ENCODE measurements at places on chromosomes 6 and 20.

DNA sequence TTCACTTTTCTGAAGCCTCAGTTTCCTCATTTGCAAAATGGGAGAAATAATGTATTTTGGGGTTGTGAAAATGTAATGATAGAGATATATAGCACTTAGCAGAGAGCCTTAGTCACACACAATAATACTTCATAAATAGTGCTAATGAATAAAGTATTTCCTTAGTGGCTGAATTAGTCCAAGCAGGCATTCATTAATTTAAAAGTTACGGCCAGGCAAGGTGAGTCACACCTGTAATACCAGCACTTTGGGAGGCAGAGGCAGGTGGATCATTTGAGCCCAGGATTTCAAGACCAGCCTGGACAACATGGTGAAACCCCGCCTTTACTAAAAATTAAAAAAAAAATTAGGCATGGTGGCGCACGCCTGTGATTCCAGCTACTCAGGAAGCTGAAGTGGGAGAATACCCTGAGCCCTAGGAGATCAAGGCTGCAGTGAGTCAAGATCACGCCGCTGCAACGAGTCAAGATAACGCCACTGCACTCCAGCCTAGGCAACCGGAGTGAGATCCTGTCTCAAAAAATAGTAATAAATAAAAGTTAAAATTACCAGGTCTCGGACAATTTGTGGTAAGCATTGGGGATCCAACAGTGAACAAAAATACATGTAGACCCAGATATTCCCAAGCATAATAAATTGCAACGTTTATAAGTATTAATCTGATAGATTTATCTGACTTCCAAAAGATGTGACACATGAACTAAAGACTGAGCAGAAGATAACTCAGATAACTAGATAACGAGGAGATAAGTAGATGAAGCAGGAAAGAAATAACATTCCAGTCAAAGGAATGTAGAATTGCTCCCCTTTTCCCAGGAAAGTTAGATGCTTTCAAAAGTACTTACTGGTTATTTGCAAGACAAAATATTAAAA is 2.1 kb upstream of the IBTK start:
- no peak for DNase-seq

GRCh38 chr6:23537828-23538227 is 588.2 kb upstream of the NRSN1 start:
- no peak for DNase-seq

DNA sequence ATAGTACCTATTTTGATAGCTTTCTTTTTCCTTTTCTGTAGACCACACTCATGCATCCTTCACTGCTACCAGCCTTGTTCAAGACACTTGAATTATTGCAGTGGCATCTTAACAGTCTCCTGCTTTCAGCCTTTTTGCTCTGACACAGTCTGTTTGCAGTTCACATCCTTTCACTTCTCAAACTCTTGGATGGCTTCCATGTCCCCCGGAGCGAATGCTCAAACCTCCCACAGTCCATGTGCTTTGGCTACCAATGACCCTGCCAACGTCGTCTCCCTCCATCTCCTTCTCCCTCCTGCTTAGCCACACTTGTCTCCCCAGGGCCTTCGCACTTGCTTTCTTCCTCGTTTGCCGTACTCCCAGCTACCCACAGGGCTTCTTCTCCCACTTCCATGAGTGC is 270.0 kb upstream of the ZFP64 start:
- no peak for DNase-seq

- DNase-seq, result no peak
Measured at GRCh38 chr6:6317825-6318733, 2.4 kb downstream of the F13A1 start.

DNA sequence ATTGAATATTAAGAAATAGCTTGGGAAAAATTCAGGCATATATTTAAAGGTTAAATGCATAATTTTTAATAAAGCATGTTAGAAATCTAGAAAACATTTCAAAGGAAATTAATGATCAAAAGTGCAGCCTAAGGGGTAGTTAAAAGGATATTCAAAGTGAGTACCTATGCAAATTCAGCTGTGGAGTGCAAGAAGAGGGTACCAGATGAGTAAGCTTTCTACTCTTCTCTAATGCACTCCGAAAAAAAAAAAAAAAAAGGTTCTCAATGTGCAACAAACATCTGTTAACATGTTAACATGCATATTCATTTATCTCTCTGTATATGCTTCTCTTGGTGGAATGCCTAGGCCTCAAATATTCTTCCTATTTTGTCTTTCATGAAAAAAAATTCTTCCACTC is 32.0 kb upstream of the KATNA1 start:
- no peak for DNase-seq

DNA sequence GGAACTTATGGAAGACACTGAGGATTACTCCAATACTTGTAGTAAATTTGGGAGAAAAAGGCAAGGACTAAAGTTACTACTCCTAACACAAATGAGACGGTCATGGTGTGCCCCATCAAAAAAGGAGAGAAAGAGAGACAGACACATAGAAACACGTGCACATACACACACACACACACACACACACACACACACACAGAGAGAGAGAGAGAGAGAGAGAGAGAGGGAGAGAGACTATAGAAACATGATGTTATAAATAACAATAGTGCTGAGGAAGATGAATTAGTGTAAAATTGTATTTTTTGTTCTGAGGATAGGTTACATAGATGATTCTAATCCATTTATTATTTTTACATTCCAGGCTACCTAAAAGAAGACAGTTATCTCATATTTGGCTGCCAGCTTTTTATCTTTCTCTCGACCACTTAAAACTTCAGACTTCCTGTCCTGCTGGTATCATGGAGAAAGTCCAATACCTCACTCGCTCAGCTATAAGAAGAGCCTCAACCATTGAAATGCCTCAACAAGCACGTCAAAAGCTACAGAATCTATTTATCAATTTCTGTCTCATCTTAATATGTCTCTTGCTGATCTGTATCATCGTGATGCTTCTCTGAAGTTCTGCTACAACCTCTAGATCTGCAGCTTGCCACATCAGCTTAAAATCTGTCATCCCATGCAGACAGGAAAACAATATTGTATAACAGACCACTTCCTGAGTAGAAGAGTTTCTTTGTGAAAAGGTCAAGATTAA is 10.5 kb downstream of the PLN start:
- DNase-seq, result peak; percentile 70

GRCh38 chr6:22343864-22344263 is 47.0 kb upstream of the PRL start:
- no peak for DNase-seq

DNA sequence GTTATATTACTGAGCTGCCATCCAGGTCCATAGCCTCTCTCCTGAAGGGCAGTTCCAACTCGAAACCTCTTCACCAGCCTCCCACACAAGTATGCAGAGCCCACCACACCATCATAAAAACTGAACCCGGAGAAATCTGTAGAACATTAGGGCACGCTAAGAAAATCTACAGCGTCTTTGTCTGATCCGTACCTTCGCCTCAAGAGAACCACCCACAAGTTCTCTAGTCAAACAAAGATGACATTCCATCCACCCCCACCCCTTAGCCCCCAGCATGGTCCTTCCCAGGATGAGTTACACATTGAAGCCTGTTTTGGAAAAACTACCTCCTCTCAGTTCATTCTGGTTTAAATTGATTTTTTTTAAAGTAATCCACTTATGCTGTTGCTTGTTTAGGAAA is 219.7 kb downstream of the ZMYND8 start:
- DNase-seq, result no peak

DNA sequence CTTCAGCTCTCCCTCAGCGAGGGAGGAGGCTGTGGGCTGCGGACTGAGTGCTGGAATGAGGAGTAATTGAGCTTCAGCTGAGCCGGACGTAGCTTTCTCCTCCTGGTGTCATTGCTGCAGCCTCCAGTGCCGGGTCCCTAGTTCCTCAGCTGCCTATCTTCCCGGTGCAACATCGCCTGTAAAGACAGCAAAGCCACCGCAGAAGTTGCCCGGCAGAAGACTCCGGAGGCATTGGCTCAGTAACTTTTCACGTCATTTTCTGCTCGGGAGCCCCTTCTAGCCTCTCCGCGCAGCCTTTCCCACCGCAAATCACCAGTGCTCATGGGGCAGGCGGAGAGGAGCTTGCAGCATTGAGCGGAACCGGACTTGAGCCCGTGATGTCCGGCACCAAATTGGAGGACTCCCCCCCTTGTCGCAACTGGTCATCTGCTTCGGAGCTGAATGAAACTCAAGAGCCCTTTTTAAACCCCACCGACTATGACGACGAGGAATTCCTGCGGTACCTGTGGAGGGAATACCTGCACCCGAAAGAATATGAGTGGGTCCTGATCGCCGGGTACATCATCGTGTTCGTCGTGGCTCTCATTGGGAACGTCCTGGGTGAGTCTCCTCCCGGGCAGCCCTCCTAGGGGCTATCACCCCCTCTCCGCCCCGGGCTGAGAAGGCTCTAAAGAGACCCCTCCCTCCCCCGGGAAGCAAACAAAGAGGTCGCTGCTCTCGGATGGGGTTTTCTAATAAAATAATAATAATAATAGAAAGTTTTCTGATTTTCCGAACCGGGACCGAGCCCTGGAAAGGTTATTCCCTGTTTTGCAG is at the start of gene HCRTR2:
TSS of gene HCRTR2 (plus strand) at position 305 of the 816 bp plus-strand sequence. CDS start at position 378, 73 bp downstream.
- no peak for DNase-seq

DNA sequence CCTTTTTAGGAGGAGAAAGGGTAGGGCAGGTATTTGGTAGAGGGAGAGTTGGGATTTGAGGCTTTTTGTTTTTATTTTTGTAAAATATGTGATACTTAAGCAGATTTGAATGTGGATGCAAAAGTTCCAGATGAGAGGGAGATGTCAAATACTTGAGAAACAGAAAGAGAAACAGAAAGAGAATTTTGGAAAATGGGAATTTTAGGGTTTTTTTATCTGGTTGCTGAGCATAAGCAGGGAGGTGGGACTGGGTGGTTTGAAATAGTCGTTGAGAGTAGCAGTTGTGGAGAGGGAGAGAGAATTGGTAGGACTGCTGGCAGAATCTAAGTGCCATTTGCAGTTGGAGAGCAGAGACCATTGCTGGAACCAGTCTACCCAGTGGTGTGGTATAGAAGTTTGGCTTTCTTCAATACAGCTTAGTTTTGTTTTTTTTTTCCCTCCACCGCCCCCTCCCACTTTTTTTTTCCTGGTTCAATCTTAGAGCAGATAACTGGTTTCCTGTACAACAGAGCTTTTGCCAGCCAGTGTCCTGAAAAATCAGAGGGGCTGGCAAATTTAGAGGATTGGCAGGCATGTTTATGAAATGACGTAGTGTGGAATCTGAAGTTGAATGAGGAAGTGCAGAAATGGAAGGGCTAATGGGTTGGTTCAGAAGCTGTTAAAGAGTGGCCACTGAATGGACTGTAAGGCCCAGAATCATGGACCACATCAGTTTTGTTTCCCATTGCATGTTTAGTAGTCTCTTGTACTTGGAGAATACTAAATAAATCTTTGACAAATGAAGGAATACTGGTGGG is 68.7 kb downstream of the ATRN start:
- no peak for DNase-seq

DNA sequence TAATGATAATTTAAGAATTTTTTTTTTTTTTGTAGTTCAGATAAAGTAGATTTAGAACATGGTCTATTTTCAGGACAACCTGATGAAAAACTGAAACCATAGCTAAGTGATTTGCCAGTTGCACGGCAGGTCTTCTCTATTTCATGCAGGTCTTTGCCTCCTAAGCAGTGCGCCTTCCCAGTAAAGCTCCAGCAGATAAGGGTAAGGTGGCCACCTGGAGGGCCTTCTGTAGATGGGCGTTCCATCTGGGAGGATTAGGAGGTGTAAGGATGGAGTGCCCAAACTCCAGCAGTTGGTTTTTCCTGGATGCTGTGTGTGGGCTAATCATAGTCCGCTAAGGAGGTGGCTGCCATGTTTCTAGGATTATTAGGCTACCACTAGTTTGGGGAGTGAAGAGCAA is 107.1 kb downstream of the ARID1B start:
- no peak for DNase-seq

DNA sequence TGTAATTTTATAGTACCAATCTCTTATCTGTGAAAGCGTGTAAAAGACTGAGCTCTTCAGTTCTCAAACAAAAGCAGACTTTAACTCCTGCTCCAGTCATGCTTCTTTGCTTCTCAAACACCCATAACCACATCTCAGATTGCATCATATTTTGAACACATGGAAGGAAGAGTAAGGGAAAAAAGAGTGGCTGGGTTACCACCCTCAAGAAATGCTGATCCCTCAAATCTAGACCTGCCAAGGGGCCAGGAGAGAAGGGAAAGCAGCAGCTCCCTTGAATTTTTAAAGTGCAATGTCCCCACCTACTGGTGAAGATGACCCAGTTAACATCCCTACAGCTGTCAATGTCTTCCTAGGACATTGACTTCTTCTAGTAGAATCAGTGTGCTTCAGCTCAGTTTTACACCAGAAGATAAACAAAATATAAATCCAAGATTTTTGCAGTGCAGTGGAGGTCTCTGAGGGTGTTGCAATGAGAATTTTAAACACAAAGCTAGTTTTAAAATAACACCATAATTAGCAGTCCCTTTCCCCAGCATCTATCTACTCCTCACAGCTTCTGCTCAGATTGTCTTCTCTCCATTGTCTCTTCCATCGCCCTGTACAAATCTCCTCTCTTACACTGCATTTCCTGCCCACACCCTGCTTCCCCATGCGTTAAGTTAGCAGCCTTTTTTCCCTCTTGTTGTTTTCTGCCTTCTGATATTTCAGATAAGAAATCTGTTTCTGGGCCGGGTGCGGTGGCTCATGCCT is 22.6 kb upstream of the HLA-DQB2 start:
- DNase-seq, result peak; percentile 51

DNA sequence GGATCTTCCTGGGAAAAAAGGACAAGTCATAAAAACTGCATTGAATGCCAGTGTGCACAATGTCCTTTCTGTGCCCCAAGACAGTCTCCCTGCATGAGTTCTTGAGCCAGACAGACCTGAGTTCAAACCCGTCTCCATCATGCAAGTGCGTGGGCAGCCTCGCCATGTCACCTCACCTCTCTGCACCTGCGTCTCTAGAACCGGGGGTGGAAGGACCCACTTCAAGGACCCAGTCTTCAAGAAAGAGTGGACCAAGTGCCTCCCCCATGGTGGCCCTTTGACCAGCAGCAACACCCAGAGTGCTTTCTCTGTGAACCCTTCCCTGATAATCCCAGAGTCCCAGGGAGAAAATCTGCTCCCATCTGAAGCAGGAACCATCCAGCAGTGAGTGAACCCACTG is 23.5 kb upstream of the ANGPT4 start:
- DNase-seq, result no peak

GRCh38 chr20:22687676-22688349 is 103.4 kb upstream of the FOXA2 start:
- DNase-seq, result no peak

DNA sequence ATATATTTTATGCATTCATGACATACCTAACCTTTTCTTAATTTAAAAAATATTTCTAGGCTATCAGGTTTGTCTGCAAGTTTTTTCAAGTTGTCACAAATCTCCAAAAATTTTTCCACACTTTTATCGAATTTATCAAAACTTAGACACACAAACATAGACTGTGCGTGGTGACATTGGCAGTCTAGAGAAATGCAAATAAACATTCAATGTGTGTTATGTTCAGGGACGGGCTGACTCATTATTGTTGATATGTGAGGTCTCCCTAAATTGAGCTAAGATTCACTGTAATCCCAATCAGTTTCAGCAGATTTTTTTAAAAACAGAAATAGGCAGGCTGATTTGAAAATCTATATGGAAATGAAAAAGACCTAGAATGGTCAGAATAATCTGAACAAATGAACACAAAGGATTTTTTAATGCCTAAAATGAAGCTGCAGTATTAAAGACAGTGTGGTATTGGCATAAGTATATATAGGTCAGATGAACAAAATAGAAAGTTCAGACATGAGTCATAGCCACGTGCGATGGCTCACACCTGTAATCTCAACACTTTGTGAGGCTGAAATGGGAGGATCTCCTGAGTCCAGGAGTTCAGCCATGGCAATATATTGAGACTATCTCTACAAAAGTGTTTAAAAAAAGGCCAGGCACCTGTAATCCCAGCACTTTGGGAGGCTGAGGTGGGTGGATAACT is 19.2 kb downstream of the BLTP3A start:
- no peak for DNase-seq

- DNase-seq, result no peak
Measured at GRCh38 chr6:36594816-36595643, 868 bp downstream of the SRSF3 start.

Measured in CD4-positive, alpha-beta T cell treated with Interleukin-15 for 4 hours (primary cell).